Right renal pelvis (tissue), 4 donors: ENCODE measurements at places on chromosomes 1 and 21. TPM values are rescaled to one million over a fixed set of nuclear protein-coding genes. Genes with fewer than 3 reads are reported as not detected.
A peak's percentile ranks its signal among the peaks of the same experiment; 100 is the strongest.

Gene OR14A16
- not detected for polyA plus RNA-seq

Gene NFASC
- polyA plus RNA-seq: 34.1 TPM

Gene SZRD1
- polyA plus RNA-seq: 116 TPM

Gene ELAVL4
- 2.5 TPM for polyA plus RNA-seq

DNA sequence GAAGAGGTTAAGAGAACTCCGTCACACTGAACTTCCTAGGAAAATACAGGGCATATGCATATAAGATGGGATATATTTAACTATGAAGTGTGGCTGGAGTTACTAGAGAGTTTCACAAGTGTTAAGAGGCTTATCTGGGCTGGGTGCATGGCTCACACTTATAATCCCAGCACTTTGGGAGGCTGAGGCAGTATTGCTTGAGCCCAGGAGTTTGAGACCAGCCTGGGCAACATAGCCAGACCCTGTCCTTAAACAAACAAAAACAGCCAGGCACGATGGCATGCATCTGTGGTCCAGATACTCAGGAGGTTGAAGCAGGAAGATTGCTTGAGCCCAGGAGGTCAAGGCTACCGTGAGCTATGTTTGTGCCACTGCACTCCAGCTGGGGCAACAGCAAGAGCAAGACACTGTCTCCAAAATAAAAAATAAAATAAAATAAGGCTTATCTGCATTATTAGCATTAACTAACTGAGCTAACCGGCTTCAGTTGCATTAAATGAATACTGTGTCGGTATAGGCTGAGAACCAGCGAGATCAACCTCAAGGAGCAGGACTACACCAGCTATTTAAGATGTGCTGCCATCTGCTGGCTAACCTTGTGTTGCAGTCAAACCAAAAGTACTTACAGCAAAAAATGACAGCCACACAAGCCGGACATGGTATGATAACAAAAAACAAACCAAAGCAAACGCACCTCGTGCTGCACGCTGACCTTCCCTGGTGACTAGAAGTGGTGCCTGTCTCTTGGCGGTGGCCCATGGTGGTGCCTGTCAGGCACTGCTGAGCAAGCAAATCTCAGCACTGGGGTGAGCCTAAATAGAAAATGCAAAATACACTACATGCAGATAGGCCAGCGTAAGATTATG is 19.7 kb upstream of the RBBP5 start:
- DNase-seq: peak; percentile 79

- DNase-seq: no peak
Measured at GRCh38 chr1:64956733-64957441, 9.5 kb downstream of the JAK1 start.

DNA sequence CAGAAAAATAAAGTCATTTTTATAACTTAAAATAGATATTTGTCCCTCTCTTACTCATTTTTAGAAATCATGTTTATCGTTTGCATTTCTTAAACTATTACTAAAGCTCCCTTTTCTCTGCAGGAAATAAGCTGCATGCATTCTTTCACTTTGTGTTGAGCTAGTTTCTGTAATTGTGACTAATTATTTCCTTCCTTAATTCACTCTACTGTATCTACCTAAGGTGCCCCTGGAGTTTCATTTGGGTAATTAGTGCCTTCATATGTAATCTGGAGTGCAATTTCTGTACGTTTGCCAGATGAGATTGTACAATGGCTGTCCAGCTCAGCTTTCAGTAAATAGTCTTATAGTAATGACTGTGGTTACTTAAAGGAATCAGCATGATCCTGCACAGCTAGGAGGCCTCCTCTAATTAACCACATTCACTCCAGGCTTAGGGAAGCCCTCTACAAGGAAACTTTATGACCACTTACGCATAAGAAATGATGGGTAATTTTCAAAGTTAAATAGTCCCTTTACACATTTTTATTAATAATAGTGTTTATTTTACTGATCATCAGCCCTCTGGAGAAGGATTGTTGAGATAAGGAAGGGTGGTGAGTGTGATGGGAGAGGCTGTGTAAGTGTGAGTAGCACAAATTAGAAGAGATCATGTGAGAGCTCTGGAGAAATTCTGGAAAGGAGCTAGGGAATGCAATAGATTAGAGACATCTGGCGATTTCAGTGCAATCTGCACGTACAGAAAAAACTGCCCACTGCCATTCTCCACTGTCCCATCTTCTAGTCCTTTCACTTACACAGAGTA is 86.8 kb downstream of the LRRC8C start:
- no peak for DNase-seq

- DNase-seq: peak; percentile 64
Measured at GRCh38 chr1:206489980-206490770, 17.2 kb upstream of the RASSF5 start.

Gene C1QA
- 16.1 TPM for polyA plus RNA-seq

Gene OR2G6
- polyA plus RNA-seq: not detected

Gene MPZ
- polyA plus RNA-seq: 12.5 TPM

Gene RHEX
- polyA plus RNA-seq: 1.8 TPM
